ENCODE measurements at places on chromosomes 12 and 14.

DNA sequence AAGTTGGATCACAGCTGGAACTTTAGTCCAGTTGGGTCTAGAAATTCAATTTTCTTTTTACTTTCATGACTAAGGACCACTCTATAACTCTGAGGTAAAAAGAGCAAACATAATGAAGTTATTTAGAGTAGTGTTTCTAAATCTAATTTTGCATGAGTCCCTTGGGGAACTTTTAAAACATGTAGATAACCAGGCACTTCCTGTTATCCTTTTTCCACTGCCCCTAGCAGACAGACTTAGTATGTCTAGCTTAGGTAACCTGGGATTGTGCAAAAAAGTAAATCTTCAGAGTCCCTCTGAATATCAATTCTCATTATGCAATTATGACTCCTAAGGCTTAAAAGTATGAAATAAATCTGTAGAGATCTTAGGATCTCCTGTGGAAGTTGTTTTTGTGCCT lies 371.2 kb downstream of the DIO2 start:
- DNase-seq, result no peak

GRCh38 chr12:114751712-114752111 lies 67.7 kb upstream of the TBX3 start:
- DNase-seq, result no peak

- no peak for DNase-seq
Observed at GRCh38 chr12:21337453-21337852, 2.7 kb upstream of the SLCO1A2 start.

GRCh38 chr14:78683206-78683605 lies 513.0 kb downstream of the NRXN3 start:
- no peak for DNase-seq

- DNase-seq, result no peak
Observed at GRCh38 chr12:121893961-121894460, 5.4 kb downstream of the PSMD9 start.

- no peak for DNase-seq
Observed at GRCh38 chr14:58864751-58865513, 227.2 kb downstream of the DACT1 start.
